ENCODE measurements at places on chromosomes 3 and 15.

GRCh38 chr3:140146668-140147067 is 211.7 kb downstream of the CLSTN2 start:
- no peaks in the 10 kb centered on the region for H3K4me1 ChIP-seq
- no peaks in the 10 kb centered on the region for H3K36me3 ChIP-seq
- DNase-seq = no peak
- H3K27me3 ChIP-seq = no peaks in the 10 kb centered on the region

DNA sequence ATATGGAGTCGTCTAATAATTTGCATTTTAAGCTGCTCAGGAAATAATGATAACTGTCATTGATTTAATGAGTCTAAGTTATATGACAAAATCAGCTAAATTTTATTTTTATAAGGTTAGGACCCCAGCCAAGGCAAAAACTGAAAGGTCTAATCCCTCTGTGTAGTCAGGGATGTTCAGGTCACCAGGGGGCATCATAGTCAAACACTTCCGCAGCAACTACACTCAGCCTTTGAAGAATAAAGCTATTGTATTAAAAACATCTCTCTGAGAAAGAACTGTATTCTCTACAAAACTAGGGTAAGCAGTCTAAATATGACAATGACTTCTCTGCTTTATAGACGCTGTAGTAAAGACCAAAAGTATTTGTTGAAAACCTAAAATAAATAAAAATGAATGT is 15.0 kb downstream of the INTS14 start:
- no peak overlapping the region for H3K4me3 ChIP-seq
- DNase-seq = no peak
- H3K27me3 ChIP-seq = no peaks in the 10 kb centered on the region

DNA sequence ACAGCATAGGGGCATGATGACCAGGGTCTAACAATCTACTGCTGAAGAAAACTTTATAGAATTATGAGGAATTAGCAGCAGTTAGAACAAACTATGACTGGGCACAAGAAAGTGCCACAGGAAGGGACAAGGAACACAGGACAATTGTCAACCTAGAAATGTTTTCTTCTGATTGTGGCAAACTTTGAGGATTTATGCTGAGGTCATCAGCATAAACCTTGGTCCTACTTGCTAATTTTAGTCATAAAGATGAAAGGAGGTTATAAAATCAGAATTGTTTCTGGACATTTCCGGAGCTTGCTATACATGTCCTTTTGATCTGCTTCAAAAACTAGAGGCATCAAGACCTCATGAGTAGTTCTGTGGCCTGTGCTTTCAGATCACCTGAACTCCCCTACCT is 446.6 kb upstream of the THBS1 start:
- H3K27me3 ChIP-seq = no peaks in the 10 kb centered on the region
- H3K4me3 ChIP-seq = no peak overlapping the region
- no peaks in the 10 kb centered on the region for H3K36me3 ChIP-seq
- peaks cover 3% of the 10 kb centered on the region for H3K4me1 ChIP-seq

DNA sequence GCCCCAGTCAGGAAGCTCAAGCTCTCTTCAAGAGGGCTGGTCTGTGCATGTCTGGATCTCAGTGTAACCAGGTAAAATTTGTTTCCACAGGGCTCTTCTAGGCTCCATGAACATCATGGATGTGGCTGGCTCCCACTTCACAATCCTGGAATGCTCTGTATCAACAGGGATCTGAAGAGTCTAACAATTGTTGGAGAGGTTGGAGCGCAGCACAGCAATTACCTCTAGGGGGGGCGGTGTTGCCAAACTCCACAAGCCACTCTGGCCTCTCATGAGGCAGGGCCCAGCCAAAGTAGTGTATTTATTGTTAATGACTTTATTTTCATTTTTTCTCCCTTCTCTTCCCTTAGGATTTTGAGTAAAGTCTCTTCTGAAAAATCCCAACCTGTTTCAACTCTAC is 6.1 kb upstream of the EIF2B5 start:
- H3K4me1 ChIP-seq = no peaks in the 10 kb centered on the region
- no peak for DNase-seq
- no peak overlapping the region for H3K4me3 ChIP-seq

DNA sequence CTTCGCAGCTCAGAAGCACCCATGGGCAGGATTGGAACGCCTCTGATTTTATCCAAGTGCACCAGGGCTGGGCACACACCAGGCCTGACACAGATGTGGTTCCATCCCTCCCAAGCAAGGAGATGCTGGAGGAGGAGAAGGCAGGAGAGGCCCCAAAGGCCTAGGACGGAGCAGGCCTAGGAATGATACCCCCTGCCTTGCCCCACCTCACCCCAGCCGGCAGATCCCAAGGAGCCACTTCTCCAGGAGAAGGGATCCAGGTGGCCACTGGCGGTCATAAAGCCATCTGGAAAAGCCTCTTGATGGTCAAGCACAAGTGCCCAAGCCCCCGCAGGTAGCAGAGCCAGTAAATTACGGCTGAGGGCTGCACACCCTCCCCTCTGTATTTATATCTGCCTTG is 211.8 kb downstream of the TBC1D2B start:
- no peak overlapping the region for H3K4me3 ChIP-seq
- H3K27ac ChIP-seq = no peak overlapping the region
- H3K27me3 ChIP-seq = no peaks in the 10 kb centered on the region
- no peaks in the 10 kb centered on the region for H3K4me1 ChIP-seq
